ENCODE measurements at places on chromosomes 2 and 18.

DNA sequence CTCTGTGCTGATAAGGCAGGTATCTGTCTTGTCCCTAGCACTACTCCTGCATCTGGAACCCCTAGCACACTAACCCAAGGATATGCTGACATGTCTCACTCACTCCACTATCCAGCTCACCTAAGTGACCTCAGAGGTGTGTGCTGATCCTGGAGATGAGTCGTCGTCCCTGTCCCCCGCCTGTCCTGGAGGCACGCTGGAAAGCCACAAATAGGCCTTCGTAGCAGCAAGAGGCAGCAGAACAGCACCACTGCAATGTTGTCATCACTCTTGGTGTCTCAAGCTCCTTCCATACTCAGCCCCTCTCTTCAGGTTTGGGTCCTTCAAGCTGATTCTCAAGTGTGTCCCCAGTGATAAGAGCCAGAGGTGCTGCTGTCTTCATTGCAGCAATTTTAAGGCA, 73.0 kb upstream of the ITGA6 start:
- DNase-seq = no peak

DNA sequence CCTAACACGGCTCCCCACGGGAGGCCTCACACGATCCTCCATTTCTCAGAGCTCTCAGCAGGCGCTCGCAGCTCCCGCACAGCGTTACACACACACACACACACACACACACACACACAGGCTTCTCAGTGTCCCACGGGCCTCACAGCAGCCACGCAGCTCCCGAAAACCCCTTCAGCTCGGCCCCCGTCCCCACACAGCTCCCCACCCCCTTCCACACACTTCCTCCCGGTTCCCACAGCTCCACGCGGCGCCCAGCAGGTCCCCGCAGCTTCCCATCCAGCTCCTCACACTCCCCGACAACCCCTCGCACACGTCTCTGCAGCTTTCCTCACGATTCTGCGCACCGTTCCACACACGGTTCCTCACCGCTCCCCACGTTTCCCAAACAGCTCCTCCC, 41.6 kb downstream of the KIF1A start:
- DNase-seq = no peak

DNA sequence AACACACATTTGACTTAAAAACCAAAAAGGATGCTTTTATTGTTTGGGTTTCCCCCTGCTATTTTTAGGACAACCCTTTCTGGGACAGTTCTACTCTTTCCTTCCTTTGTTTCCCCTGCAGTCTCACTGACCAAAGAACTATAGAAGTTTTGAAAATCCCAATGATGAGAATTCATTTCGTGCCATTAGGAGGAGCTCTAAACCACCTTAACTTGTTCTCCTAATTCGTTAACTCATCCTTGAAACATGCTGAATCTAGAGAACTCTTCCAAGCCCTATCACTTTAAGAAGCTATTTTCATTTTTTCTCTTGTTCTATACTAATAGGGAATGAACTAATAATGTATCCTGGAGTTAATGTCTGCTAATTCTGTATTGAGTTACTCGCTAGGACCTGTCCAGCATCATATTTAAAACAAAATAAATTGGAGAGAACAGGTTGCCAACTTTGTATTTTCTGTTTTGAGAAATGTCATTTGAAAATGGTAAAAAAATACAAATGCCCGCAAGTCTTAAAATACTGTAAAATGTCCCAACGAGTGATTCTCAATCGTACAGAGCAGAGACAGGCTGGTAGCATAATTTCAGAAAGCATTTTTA, 62.9 kb downstream of the AFTPH start:
- no peak for DNase-seq

DNA sequence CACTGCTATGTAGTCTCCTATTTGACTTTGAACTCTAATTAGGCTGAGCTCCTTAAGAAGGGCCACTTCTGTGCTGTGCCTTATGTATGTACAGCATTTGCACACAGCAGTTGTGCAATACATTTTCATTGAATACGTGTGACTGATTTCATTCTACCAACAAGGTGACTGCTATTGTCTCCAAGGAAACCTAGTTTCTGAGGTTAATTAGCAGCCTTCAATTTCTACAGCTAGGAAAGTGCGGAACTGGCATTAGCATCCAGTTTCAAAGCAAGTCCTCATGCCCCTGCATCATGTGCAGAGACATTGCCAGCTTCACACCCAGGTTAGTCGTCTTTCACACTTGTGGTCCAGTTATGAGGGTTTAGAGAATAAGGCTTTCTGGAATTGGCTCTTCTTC, 58.6 kb downstream of the NCK2 start:
- no peak for DNase-seq

DNA sequence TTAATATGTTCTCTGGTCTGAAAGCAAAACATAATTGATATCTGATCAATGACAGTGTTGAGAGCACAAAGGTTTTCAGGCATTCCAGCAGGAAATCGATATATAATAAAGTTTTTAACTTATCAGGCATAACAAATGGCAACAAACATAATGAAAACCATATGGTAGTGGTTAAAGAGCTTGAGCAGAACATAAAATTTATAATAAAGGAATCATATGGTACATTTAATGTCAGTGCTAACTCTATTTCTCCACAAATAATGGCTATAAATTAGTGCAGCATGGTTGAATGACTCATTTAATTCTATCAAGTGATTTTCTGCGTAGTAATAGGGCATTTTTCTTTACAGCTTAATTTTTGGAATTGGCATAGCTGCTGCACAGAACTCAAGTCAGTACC, 306.2 kb downstream of the FSIP2 start:
- no peak for DNase-seq

GRCh38 chr2:217935901-217936684, 66.7 kb downstream of the TNS1 start:
- DNase-seq = no peak

DNA sequence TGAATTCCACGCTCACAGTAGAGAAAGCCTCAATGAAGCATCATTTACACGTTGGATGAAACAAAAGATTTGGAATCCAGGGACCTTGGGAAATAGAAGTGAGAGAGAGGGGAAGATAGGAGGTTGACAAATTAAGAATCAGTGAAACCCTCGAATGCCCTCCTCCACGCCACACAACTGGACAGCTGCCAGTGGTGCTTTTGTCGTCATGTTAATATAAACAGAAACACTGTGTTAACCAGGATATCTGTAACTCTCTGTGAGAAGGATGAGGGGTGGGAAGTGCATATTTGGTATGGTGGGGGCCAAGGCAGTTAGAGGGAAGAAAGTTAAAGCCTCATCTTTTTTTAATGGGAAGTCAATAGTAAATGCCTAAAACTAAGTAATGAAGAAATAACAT, 108.7 kb downstream of the GFPT1 start:
- DNase-seq = no peak

DNA sequence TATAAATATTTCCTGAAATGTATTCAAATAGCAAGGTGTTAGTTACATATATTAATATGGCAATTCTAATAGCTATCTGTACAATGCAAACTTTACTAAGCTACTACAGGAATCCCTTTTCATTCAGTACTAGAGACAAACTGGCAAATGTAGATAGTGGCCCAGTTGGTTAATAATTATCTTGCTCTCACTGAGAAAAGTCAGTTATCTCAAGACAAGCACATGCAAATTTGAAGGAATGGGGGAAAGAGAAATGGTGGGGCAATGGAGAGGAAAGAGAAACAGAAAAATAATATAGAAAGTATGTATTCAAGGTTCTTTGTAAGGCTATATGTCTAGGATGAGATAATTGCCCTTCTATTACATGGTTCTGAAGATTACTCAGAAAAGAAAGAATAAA, 280.0 kb downstream of the FIGN start:
- DNase-seq = no peak

DNA sequence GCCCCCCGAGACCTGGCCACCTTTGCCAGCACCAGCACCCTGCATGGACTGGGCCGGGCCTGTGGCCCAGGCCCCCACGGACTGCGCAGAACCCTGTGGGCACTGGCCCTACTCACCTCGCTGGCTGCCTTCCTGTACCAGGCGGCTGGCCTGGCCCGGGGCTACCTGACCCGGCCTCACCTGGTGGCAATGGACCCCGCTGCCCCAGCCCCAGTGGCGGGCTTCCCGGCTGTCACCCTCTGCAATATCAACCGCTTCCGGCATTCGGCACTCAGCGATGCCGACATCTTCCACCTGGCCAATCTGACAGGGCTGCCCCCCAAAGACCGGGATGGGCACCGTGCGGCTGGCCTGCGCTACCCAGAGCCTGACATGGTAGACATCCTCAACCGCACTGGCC, 554 bp downstream of the ASIC4 start:
- DNase-seq = no peak

DNA sequence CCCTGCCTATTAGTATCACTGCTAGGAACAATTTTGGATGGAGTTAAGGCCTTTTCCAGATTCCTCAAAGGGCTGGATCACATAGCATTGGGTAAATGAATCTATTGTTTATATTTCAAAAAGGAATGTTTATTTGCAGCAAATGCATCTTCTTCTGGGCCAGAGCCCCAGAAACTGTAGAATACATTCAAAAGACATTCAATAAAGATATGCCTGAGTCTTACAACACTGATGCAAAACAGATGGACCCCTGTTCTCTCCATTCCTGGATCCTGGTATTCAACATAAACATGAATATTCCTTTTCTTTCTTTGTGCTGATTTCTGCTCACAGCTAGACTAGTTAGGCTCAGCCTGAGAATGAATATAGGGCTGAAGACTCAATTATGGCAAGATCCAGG, 227.2 kb upstream of the KLHL29 start:
- DNase-seq = no peak

- DNase-seq = no peak
Measured at GRCh38 chr2:151789055-151789834, 39.0 kb downstream of the ARL5A start.

DNA sequence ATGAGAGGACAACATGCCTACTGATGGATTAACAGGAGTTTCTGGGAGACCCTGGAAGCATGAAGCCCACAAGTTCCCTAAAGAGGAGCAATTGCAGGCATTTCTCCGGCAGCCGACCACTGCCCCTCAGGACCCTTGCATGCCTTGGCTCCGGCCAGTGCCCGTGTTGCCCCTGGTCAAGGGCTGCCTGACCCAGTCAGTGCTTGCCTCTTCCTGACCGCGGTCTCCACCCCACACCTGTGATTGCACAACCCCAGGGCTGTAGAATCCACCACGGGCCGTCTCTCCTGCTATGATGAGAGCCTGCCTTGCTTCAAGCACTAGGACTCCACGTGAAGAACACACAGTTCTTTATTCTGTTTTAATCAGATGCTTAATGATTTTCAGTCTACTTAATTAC, 127.5 kb downstream of the GLI2 start:
- no peak for DNase-seq

- no peak for DNase-seq
Measured at GRCh38 chr2:208179028-208179609, 10.7 kb downstream of the C2orf80 start.

DNA sequence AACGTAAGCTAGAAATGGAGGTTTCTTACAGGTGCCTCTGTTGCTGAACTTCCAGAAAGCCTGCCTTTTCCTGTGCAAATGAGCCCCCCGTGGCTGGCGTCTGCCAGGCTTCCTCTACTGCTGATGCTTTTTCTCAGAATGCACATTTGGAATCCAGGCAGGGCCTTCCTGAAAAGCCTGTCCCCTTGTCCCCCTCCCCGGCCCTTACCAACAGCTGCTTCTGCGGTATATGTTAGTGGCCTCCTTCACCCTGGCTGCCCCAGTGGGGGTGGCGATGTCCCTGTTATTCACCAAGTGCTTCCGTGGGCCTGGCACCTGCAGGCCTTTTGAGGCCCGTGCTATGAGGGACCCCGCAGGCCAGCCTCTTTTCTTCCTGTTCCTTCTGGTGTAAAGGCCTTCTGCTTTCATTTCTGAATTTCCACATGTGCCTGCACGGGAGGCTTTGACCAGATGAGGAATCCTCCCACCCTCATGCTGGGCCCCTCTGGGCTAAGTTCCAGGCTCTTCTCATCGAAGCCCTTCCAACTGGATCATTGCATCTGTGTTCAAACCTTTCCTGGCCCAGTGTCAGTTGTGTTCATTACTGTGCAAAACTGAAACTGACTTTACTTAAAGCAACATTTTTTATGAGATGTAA, 10.4 kb downstream of the CNDP2 start:
- DNase-seq = no peak

DNA sequence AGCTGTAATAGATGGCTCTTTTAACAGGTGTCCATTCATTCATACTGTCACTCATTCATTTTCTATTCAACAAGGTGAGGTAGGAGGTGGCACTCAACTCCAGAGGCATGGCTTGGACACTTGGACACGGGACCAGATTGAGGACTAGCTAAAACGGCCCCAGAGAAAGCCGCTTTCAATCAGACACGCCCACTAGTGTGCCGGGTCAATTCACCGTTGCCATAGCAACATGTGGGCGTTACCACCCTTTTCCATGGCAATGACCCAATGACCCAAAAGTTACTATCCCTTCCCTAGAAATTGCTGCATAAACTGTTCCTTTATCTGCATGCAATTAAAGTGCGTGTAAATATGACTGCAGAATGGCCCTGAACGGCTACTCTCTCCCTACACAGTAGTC, 49.2 kb upstream of the LGALSL start:
- DNase-seq = no peak

- no peak for DNase-seq
Measured at GRCh38 chr2:191860760-191861466, 14.0 kb upstream of the CAVIN2 start.

- DNase-seq = no peak
Measured at GRCh38 chr2:181072486-181073235, 92.3 kb downstream of the UBE2E3 start.

GRCh38 chr2:69565431-69565839, 78.1 kb downstream of the AAK1 start:
- DNase-seq = peak; percentile 52

GRCh38 chr2:153519257-153519875, 40.8 kb upstream of the RPRM start:
- peak; percentile 47 for DNase-seq

DNA sequence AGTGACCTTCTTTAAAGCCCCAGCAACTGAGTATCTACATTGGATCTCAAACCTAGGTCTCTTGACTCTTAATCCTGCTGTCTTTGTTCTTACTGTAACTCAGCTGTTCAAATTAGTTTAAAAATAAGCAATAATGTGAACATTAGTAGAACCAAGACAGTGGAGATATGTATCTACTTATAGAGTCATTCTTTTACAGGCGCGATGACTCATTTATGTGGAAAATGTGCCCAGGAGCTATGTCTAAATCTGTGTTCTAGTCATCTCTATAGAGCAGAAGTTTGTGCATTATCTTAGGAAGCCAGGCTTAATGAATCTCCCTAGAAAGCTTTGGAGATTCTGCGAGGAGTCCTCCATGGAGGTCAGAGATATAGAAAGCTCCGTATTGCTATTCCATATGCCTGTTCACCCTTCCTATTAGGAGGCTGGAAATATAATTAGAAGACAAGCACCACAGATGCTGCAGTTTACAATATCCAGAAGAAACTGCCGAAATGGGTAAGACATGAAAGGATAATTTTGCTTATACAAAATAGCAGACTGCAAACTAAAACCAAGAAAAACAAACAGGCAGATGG, 211.6 kb downstream of the TRIB2 start:
- no peak for DNase-seq

GRCh38 chr18:70288851-70289328, at the start of gene SOCS6:
Gene SOCS6, plus strand, starts transcription at chr18:70289045. Its CDS starts 35,624 bp downstream, at chr18:70324669.
- peak; percentile 5 for DNase-seq
